ENCODE measurements at places on chromosomes 2 and 18.

- DNase-seq, result no peak
These were observed 77.9 kb downstream of the EIPR1 start for GRCh38 chr2:3299703-3300102.

GRCh38 chr2:104405623-104406022, 448.3 kb upstream of the POU3F3 start:
- no peak for DNase-seq

GRCh38 chr18:22658318-22658717, 240.6 kb upstream of the CTAGE1 start:
- no peak for DNase-seq

DNA sequence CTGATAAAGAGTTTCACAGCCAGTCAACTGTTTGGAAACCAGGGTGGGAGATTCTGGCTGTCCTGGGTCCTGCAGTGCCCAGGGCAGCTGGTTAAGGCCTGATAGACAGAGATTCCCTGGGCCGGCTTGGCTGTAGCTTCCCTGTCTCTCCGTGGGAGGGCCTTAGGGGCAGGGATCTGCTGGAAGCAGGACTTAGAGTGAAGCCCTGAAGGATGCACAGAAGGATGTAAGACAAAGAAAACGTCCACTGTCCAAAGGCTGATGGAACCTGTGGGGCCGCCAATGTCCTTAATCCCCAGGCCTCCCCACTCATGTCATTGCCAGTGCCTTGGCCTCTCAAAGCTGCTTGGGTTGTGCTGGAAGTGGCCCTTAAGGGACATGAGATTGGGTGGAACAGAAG, 33.0 kb downstream of the MROH2A start:
- no peak for DNase-seq

DNA sequence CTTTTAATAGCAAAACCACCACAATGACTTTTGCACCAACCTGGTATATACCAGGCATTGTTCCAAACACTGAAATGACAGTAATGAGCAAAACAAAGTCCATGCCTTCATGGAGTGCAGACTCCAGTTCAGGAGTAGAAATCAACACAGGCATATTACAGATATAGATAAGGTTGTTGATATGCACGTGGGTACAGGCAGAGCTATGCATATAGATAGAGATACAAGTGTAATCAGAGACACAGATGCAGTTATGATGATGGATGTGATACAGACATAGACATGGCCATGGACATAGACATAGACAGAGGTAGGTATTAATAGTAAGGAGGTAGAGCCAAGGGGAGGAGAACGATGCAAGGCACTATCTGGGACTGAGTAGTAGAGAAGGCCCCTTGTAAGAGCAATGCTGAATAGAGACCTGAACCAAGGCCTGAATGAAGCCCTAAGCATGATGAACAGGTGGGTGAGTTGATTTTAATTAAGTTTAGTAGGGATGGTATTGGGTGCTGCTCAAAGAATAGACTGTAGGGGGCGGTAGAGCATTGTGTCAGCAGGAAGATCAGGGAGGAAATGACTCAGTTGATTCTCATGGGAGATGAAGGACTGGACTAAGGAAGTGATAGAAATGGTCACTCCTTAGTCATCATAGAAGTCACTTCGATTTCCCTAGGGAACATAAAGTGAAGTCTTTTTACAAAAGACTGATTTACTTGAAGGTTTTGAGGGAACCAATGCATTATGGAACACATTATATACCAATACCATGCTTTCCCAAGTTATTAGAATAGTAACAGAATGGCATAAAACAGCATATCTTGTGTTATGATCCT, 39.4 kb downstream of the CMPK2 start:
- DNase-seq, result peak; percentile 20

- DNase-seq, result no peak
These were observed 19.4 kb upstream of the MBP start for GRCh38 chr18:77151772-77152520.

DNA sequence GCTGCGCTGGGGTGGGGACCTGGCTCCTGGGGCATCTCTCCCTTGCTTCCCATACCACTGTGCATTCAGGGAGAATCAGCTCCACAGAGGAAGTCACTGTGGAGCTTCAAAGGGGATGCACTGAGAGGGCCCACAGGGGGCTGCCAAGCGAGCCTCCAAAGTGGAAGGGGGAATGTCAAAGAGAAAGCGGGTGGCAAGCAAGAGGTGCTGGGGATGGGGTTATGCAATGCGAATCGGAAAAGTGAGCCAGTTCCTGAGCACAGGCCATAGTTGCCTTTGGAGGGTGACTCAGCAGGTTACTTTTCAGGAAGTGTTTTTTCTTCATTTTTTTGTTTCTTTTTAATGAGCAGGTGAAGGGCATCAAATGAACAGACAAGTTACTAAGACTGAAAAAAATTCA, 17.6 kb downstream of the PMAIP1 start:
- DNase-seq, result peak; percentile 17

DNA sequence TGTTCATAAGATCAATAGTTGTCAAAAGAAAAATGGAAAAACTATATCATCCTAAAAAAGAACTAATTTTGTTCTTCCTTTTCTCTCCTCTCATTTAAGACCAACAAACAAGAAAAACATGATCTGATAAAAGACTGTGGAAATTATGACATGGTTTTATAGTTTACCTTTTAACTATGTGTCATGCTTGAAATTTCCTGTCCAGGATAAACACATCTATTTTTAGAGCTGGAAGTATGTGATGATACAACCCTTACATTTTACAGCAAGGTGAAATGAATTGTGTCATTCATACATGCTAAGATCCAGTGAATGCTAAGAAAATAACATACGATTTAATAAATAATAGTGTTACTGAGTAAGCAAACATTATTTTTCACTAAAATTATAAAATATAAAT, 89.9 kb downstream of the GULP1 start:
- no peak for DNase-seq

DNA sequence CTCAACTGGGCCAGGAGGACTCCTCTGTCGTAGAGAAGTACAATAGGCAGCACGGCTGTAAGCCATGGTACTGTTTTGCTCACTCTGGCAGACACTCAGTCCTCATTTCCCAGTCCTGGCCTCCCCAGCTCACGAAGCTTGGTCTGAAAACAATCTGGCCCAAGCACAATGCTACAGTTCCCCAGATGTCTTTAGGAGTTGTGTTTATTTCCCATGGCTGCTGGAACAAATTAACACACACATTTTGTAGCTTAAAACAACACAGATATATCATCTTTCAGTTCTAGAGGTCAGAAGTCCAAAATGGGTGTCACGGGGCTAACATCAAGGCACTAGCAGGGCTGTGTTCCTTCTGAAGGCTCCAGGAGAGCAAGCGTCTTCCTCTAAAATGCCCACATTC, 13.0 kb downstream of the FABP1 start:
- DNase-seq, result no peak

- DNase-seq, result no peak
These were observed 80.9 kb downstream of the MGAT5 start for GRCh38 chr2:134334542-134335353.

- DNase-seq, result peak; percentile 68
These were observed 33.2 kb downstream of the LAMA1 start for GRCh38 chr18:7084080-7085065.

DNA sequence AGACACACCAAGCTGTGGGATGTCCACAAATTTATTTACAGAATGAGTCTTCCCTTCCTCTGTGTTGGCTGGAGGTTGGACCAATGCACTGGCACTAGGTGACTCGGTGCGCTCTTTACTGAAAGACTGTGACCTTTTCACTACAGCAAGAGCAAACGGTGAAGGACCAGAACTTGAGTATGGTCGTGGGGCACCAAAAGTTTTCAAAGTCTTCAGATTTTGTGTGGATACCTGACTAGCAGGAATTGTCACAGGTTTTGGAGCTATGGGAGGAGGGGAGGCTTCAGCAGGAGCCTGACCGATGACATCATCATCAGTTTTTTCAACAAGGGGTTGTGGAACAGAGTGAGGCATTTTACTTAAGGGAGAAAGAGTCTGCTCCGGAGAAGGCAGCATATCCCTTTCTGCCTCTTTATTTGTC, 73.0 kb upstream of the GRB14 start:
- no peak for DNase-seq

- DNase-seq, result peak; percentile 84
These were observed 24.0 kb upstream of the TMEM37 start for GRCh38 chr2:119407430-119408220.

DNA sequence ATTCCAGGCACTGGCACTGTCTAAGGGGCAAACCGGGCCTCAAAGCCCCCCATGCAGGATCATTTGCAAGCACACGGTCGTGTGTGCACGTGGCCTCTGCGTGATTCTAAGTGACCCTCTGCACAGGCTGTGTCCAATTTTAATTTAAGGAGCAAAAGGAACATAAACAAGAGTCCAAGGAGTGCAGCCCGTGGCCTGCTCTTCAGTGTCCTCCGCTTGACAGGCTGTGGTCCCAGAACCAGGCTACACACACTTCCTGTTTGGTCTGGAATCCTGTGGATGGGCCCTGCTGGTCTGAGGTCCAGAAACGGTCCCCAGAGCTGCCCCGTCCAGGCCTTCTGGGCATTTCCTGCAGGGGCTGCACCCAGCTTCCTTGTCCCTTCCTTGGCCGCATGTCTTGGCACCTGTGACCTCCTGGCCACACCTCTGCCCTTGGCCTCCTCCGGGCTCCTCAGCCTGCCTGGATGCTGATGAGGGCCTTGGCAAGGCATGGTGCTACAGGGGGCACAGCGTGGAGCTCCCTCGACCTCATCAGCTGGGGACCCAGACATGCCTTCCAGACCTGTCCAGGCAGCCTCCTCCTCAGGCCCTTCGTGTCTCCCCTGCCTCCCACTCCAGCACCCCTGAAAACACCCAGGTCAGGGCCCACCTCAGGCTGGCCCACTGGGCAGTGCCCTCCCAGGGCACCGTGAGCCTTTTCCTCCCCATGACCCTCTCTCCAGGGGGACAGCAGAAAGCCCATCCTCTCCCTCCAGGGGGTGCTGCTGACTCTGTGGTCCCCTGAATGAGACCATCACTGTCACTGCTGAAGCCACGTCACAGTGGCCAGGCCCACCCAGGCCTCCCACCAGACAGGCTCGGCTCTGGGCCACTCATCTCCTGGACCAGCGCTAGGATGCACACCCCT, 136.4 kb upstream of the GPC1 start:
- DNase-seq, result peak; percentile 33
